ENCODE measurements at places on chromosomes 6 and 20. TPM values are rescaled to one million over a fixed set of nuclear protein-coding genes. Genes with fewer than 3 reads are reported as not detected.

DNA sequence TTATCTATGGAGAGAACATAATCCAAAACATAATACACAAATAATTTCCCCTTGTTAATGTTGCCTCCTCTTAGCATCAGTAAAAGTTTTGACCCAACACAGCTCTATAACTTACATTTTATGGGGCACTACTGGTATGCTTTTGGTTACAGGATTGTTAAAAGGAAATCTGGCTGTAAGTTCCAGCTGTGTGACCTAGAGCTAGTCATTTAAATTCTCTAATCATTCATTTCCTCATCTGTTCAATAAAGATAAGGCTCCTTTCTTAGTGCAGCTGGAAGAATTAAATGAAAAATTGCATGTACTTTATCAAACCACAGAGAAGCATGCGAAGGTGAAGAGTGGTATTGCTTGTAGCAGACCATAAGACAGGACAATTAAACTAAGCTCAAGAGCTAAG, 4.6 kb downstream of the SLC17A2 start:
- H3K27me3 ChIP-seq: no peaks in the 10 kb centered on the region
- H3K4me3 ChIP-seq: no peak overlapping the region
- DNase-seq: no peak
- H3K36me3 ChIP-seq: no peaks in the 10 kb centered on the region
- H3K27ac ChIP-seq: no peak overlapping the region

GRCh38 chr6:22227824-22228610, 68.8 kb downstream of the PRL start:
- no peak overlapping the region for H3K27ac ChIP-seq
- no peaks in the 10 kb centered on the region for H3K36me3 ChIP-seq
- H3K27me3 ChIP-seq: no peaks in the 10 kb centered on the region
- no peak for DNase-seq
- no peaks in the 10 kb centered on the region for H3K4me1 ChIP-seq
- H3K4me3 ChIP-seq: no peak overlapping the region

DNA sequence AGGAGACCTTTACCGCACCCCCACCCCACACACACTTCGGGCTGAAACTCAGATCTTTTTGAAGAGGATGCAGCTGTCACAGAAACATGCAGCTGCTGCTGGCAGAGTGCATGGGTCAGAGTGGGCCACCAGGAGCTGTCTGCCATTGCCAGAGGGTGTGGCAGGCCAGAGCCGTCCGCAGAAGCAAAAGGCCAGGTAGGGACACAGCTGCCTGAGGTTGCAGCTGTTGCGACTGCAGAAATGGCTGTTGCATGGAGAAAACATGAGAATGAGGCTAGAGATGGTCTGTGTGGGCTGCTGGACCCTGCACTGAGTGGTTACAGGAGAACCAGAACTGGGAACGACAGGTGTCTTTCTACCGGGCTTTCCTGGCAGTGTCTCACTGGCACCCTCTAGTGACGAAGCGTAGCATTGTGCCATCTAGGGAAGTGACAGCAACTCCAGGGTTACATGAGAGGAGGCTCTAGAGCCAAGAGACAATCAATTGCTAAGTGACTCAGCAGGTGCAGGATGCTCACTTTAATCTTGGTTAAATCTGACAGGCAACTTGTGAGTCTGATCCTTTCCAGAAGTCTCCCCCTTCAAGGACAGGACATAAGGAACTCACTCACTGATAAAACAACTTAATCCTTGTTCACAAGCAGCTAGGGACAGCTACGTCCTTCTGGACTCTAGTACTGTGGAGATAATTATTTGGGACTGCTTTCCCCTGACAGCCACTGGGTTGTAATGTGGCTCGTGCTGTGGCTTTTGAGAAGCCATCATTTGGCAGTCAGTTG, 29.1 kb upstream of the SERPINB9 start:
- no peaks in the 10 kb centered on the region for H3K27me3 ChIP-seq
- H3K27ac ChIP-seq: no peak overlapping the region
- no peaks in the 10 kb centered on the region for H3K36me3 ChIP-seq
- DNase-seq: peak; percentile 80

DNA sequence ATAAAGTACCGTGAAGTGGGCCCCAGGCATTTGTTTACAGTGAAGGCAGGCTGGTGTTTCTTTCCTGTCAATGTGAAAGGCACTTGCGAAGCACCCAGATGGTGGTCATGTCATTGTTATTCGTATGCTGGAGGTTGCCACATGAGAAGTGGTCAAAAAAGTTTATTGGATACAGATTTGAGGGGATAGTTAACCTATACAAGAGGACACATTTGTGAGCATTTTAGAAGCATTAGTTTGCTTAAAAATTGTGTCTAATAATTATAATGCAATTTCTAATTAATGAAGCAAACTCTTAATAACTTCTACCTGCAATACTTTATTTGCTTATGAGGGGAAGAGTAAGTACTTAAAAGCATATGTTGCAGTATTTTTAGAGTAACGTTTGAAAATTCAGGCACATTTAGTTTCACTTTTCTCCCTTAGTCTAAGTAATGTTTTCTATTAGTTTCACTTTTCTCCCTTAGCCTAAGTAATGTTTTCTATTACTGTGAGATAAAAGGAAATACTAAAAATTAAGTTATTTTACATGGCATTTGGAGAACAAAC, 120.7 kb upstream of the CLDN20 start:
- no peaks in the 10 kb centered on the region for H3K27me3 ChIP-seq
- H3K4me3 ChIP-seq: peak overlapping the region; percentile 29
- peaks cover 16% of the 10 kb centered on the region for H3K4me1 ChIP-seq
- peak overlapping the region; percentile 47 for H3K27ac ChIP-seq
- peak; percentile 12 for DNase-seq
- H3K36me3 ChIP-seq: no peaks in the 10 kb centered on the region

- H3K36me3 ChIP-seq: no peaks in the 10 kb centered on the region
- H3K27ac ChIP-seq: no peak overlapping the region
- peaks cover 5% of the 10 kb centered on the region for H3K4me1 ChIP-seq
- no peak for DNase-seq
- no peak overlapping the region for H3K4me3 ChIP-seq
These were observed 6.3 kb upstream of the GMPR start for GRCh38 chr6:16232086-16232485.

GRCh38 chr6:38345586-38345985, 294.1 kb downstream of the BTBD9 start:
- no peaks in the 10 kb centered on the region for H3K4me1 ChIP-seq
- H3K27ac ChIP-seq: no peak overlapping the region
- no peak for DNase-seq
- H3K4me3 ChIP-seq: no peak overlapping the region
- H3K27me3 ChIP-seq: no peaks in the 10 kb centered on the region
- no peaks in the 10 kb centered on the region for H3K36me3 ChIP-seq

DNA sequence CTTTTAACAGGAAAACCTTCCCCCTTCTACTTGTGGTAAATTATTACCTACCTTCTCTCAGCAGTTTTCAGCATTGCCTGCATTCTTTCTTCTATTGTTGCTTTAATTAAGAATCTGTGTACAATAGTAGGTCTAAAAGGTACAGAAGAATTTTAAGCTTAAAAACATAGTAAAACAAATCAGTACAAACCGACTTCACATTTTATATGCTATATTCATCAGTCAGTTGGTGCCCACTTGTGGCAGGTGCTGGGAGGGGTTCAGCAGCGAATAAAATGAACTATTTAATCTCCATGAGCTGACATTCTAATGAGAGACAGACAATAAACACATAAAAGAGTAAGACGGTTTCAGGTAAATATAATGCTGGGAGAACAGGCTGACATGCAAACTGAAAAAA, 73.4 kb upstream of the FBXO30 start:
- H3K27me3 ChIP-seq: no peaks in the 10 kb centered on the region
- H3K4me3 ChIP-seq: no peak overlapping the region
- no peak for DNase-seq
- H3K27ac ChIP-seq: no peak overlapping the region

DNA sequence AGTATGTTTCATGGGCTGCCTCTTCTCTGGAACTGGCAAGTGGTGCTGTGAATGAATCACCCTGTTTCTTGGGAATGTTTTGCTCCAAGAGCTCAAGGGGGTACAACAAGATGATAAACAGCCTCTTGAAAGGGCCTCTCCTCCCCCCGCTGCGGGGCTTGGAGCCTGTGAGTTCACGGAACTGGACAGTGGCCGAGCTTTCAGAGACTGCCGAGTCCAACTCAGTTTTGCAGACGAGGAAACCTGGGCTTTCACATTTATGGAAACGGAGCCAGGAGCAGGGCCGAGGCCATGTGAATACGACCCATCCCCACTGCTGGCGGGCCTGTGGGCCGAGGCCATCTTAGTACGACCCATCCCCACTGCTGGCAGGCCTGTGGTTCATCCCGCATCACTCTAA, 18.2 kb upstream of the SRC start:
- no peaks in the 10 kb centered on the region for H3K36me3 ChIP-seq
- H3K27ac ChIP-seq: no peak overlapping the region
- no peak for DNase-seq

- DNase-seq: peak; percentile 79
- no peaks in the 10 kb centered on the region for H3K27me3 ChIP-seq
- peak overlapping the region; percentile 95 for H3K27ac ChIP-seq
- H3K4me3 ChIP-seq: no peak overlapping the region
- peaks cover 49% of the 10 kb centered on the region for H3K4me1 ChIP-seq
- H3K36me3 ChIP-seq: peaks cover 17% of the 10 kb centered on the region
These were observed 296 bp downstream of the ADNP start for GRCh38 chr20:50930976-50931305.

GRCh38 chr6:42025066-42025844, 25.1 kb upstream of the TAF8 start:
- H3K4me3 ChIP-seq: no peak overlapping the region
- no peaks in the 10 kb centered on the region for H3K27me3 ChIP-seq
- no peak for DNase-seq
- peaks cover 14% of the 10 kb centered on the region for H3K36me3 ChIP-seq

Gene SLCO4A1
- total RNA-seq: 0.99 TPM

Gene RAB44
- not detected for total RNA-seq

Data from CD4-positive, alpha-beta memory T cell (primary cell).